ENCODE measurements at places on chromosomes 12 and 14.

DNA sequence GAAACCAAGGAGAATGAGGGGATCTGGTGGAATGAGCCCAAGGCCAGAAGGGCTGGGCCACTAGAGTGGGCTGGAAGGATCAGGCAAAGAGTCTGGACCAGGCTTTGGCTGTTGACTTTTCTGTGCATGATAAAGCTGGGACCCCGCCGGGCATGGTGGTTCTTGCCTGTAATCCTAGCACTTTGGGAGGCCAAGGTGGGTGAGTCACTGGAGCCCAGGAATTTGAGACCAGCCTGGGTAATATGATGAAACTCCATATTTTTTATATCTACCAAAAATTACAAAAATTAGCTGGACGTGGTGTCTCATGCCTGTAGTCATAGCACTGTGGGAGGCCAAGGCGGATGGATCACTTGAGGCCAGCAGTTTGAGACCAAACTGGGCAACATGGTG is 393 bp upstream of the KLHL33 start:
- DNase-seq: no peak

- DNase-seq: no peak
Observed at GRCh38 chr14:72528863-72529175, 365.1 kb downstream of the DPF3 start.

DNA sequence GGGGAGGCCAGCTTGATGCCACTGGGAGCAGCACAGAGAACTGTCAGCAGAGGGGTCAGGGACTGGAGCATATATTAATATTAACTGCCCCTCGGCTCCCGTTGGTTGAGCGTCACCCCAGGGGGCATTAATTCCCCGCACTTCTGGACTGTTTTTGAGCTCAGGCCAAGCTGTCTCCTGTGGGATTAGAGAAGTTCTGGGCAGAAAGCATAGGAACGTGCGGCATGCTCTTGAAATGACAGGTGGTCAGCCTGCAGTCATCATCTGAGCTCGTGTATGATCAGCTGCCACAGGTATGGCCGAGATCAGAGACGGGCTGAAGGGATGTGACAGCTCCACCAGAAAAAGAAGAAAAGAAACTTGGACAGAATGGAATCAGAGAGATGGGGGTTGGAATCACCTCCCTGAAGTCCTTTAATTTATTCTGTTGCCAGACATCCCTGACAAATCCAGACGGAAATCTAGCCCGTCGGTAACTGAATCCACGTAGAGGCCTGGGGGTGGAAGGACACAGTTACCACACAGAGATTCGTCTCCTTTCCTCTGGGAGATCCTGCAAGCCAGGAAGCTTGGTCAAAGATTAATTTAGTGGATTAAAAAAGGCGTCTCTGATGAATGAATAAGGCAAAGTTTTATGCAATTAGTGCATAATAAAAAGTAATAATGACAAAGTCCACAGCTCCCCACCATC is 23.6 kb downstream of the NR1H4 start:
- no peak for DNase-seq

DNA sequence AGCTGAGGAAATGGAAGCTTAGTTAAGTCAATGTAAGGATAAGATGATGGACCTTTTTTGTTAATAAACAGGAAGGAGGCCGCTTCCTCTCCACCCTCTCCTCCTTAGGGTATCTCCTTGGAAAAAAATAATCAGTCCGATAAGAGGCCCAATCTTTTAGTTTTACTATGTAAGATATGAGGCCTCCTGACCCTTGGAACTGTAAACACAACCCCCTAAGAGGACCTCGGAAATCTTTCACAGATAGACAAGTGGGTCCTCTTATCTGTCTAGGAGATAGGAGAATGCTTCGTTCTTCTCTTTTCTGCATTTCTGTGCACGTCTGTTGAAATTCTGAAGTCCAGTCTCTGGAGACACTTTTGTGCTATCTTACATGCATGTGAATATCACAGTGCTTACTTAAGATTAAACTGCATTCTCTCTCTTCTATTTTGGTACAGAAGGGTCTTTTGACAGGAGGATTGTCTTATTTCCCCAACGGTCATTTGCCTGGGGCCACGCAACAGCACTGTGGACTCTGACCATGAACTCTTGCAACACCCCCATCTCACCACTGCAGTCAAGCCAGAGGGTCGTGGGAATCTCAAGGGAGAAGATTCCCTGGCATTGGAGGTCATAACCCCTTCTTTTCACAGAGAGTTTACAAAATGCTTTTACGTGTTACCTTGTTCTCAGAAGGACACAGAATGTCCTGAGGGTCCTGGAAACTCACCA is 313.0 kb upstream of the RTL1 start:
- no peak for DNase-seq

GRCh38 chr14:85254711-85255110 is 275.2 kb upstream of the FLRT2 start:
- DNase-seq: no peak

GRCh38 chr14:34403646-34404045 is 58.4 kb downstream of the SPTSSA start:
- no peak for DNase-seq

GRCh38 chr14:61438036-61438435 is 116.7 kb downstream of the PRKCH start:
- no peak for DNase-seq

DNA sequence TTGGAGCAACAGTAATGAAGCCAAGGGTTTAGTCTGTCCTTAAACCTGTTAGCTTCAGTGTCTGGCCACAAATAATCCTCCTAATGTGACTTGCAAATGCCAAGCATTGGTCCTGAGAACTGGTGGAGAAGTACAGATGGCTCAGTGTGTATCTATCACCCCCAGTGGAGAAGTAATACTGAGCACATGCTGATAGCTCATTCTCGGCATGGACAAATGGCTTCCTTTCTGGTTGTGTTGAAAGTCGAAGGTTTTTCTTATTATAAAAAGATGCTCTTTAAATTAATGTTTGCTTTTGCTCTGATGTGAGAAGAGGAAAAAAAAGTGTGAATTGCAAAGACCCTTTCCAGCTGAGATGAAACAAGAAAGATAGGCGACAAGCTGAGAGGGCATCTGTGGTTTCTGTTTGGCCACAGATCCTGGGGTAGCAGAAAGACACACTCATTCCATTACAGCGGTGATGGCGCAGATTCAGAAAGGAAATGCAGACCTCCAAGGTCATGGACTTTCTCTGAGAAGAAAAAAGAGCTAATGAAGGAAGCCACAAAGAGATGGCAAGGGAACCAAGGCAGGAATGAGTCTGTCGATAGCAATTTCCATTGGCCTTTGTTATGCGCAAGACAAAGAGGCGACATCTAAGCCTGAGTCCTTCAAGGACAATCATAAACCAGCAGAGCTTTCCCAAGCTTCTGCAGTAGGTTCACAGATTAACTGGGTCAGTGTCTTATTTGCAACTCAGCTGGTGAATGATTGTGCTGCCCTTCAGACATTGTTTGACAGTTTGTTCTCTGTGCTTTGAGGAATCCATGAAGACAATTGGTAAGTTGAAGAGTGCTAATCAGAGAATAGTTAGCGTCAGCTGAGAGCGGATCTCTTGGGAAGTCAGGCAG is 155.5 kb upstream of the RGS6 start:
- no peak for DNase-seq

- DNase-seq: no peak
Observed at GRCh38 chr12:101490286-101490920, 15.3 kb downstream of the SPIC start.

DNA sequence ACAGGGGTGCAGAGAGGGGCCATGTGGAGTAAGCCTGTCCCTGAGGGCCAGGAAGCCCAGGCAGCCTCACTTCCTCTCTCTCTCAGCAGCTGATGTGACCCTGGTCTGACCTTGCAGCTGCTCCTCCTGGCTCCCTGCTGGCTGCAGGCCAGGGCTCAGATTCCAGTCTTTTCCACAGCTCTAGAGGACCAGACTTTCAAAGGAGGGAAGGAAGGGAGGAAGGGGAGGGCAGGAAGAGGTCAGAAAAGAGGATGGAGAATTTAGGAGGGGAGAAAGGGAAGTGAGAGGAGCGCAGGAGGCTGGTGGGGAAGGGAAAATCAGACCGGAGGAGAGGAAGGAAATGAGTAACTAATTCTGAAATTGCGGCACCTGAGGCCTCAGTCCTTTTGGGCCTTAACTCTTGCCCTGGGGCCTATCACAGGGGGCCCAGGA is 40.9 kb upstream of the VASH1 start:
- no peak for DNase-seq

DNA sequence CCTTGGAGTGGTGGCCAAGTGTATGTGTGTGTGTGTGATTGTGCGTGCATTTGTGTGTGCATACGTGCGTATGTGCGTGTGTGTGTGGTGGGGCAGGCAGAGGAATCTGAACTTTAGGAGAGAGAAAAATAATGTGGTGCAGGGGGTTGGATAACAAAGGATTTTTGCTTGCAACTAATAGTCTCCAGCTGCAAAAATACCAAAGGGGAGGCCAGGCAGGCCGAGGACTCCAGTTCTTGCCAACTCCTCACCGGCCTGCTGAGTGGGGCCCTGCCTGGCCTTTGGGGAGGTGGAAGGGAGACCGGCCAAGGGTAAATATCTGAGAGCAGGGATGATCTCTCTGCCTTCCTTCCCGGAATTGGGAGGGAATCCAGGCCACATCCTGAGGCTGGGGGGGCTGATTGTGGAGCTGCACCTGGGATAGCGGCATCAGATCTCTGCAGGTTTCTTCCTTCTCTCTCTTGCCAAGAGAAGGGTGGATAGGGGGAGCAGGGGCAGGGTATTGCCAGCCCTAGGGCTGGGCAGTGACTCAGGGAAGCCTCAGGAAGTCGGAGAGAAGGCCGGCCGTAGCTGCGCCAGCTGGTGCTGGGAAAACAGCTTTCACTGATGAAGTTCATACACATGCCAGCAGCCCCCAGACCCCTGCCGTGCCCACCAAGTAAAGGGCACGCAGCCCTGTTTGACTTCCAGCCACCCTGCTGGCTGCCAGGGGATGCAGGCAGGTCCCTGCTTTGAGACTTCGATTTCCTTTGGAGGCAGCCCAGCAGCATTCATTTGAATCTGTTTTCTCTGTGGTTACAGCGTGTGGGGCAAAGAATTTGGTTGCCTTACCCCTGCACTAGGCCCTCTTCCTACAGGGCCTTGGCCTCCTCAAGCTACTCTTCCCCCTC is 4.6 kb upstream of the LRP1-AS start:
- DNase-seq: no peak

GRCh38 chr14:37437490-37437889 is 157.6 kb downstream of the FOXA1 start:
- DNase-seq: no peak

Measured in stimulated activated CD4-positive, alpha-beta T cell treated with anti-CD3 and anti-CD28 coated beads, Interleukin-15, amount 100 ng/mL, for 1 hour (primary cell).